Dermis microvascular lymphatic vessel endothelial cell (primary cell): ENCODE measurements at places on chromosomes 4 and X. TPM values are rescaled to one million over a fixed set of nuclear protein-coding genes. Genes with fewer than 3 reads are reported as not detected.

Gene SFRP2
- under 0.01 TPM in 1 of 2 replicates, not detected in the other for total RNA-seq

Gene ERCC6L
- total RNA-seq = 1.3 and 3.6 TPM in 2 replicates

Gene SPANXC
- not detected in 2 replicates for total RNA-seq

Gene CT55
- total RNA-seq = under 0.01 TPM in 1 of 2 replicates, not detected in the other

Gene PDZD4
- 0.26 and 0.89 TPM in 2 replicates for total RNA-seq

Gene POU4F2
- total RNA-seq = not detected in 2 replicates

Gene CYLC1
- total RNA-seq = not detected in 2 replicates

Gene UGT2A2
- not detected in 2 replicates for total RNA-seq

Gene DCX
- not detected in 2 replicates for total RNA-seq

Gene AMBN
- not detected in 2 replicates for total RNA-seq

- no peak for DNase-seq
Measured at GRCh38 chr4:118846979-118847378, 11.1 kb upstream of the SEC24D start.

- DNase-seq = no peak
Measured at GRCh38 chr4:139833151-139833910, 167.7 kb downstream of the MGST2 start.

DNA sequence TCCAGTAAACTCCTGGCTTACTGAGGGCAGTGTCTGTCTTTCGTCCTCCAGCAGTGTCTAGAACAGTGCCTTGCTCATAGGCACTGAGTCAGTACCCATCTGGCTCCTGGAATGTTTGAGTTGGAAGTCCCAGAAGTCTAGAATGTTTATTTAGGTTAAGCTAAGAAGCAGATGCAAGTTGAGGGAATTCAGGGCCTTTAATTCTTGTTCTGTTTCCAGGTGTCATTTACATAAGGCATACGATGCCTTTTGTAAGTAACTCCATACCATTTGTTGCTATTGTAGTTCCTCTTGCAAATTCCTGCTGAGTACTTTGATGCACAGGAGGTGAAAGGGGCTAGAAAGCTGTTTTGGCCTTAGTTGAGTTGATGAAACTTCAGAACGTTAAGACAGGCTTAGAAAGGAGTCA lies 22.2 kb downstream of the ARHGAP10 start:
- DNase-seq = peak; percentile 60

DNA sequence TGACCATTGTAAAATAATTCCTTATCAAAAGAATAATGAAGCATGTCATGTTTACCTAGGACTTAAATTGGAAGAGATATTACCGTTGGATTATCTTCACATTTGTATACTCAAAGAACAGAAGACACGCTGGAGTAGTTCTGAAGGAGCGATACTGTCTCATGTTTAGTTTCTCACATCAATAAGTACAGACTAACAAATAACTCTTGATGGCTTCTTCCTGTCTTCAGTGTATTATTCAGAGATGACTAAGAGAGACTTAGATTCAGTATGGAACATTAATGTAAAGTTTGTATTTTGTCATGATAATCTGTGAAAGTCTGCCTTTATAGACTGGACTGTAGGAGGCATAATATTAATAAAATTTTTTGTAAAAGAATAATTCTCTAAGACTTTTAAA lies 72.7 kb downstream of the SPRY1 start:
- DNase-seq = no peak

DNA sequence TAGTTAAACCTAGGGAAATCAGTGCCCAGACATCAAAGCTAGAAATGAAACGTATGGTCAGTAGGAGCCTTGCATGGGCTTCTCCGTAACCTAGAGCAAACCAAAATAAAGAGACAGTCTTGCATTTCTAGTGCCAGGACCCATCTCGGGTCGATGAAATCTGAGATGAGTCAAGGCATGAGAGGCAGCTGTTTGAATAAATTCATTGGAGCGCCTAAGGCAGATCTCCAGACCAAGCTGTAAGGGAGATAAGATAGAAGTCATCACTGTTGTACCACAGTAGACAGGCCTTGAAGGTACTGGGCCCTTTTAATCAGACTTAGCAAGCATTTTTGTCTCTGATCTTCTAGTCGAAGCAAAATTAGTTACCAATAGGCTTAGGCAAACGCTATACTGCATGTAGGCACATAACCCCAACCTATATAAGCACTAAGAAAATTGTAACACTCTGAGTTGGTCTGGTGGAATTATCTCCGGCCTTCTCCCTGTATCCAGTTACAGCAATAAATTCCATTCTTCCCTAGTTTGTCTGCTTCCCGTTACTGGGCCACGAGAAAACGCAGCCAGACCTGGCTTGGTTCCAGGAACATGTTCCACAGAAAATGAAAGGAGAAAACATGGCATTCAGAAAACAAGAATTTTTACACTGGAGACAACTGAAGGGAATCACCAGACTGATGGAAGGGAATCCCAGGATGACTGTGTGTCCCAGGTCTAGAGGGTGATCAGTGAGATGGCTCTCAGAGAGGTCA lies 21.1 kb upstream of the PAPSS1 start:
- DNase-seq = peak; percentile 76

DNA sequence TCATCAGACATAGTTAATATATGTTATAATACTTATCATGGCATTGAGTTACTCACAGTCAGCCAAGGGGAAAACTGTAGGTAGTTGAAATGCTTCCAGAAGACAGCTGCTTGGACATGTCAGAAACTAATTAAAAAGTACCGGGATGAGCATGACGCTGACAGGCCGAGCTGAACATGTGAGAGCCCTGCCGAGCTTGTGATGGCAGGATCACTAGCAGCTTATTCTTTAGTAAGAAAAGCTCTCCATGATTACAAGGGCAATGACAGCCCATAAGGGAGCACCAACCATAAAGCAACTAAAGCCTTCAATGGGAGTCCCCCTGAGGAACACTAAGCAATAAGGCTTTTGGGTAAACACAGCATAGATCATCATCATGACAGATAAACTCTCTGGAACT lies 435.6 kb downstream of the TLL1 start:
- DNase-seq = no peak

DNA sequence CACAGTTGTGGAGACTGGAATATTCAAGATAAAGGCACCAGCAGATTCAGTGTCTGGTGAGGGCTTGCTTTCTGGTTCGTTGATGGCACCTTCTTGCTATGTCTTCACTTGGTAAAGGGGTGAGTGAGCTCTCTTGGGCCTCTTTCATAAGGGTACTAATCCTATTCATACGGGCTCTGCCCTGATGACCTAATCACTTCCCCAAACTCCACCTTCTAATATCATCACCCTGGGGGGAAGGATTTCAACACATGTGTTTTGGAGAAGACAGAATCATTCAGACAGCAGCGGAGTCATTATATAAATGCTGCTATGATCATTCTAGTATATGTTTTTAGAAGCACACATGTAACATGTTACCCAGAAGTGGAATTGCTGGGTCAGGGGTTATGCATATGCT lies 295.3 kb upstream of the CTSO start:
- no peak for DNase-seq

- DNase-seq = no peak
Measured at GRCh38 chrX:11189097-11189496, 78.0 kb downstream of the HCCS start.

GRCh38 chr4:40856840-40857362 lies 107.1 kb downstream of the NSUN7 start:
- peak; percentile 65 for DNase-seq

GRCh38 chrX:134235236-134235635 lies 1.7 kb upstream of the CCDC160 start:
- no peak for DNase-seq

DNA sequence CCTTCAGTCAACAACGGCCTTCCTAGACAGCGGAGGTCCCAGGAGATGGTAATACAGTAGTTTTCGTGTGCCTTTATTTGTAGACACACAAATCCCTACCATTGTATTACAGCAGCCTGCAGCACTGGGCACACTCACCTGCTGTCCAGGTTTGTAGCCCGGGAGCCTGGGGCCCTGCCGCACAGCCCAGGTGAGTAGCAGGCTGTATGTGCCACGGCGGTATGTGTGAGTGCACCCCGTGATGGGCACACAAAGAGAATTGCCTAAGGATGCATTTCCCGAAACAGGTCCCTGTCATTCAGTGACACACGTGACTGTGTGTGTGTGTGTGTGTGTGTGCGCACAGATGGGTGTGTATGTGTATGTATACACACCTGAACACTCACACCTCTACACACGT lies 8.1 kb upstream of the SLC25A6 start:
- no peak for DNase-seq

DNA sequence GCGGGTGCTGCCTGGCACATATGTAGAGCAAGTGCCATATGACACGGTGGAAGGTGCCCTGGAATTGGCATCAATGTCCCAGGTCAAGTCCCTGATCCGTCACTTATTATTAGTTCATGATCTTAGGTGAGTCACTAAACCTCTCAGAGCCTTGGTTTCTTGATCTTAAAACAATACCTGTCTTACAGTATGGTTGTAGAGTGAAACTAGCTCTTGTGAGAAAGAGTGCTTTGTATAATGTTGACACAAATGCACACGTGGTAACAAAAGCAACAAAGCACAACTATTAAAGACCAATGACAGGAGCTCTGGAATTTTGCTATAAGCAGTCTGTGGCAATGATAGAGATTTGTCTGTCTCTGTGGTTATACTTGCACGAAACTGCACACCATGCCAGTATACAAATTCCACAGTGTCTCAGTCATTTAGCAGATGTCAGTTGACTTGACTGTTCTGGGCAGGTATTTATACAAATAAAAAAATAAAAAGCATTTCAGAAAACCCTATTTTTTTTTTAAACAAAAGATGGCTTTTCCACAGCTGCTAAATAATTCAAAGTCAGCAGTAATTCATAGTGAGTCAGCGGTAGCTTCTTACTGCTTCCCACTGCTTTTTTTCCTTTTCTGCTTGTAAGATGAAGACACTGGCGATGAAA lies 19.7 kb upstream of the ACSL1 start:
- DNase-seq = no peak

DNA sequence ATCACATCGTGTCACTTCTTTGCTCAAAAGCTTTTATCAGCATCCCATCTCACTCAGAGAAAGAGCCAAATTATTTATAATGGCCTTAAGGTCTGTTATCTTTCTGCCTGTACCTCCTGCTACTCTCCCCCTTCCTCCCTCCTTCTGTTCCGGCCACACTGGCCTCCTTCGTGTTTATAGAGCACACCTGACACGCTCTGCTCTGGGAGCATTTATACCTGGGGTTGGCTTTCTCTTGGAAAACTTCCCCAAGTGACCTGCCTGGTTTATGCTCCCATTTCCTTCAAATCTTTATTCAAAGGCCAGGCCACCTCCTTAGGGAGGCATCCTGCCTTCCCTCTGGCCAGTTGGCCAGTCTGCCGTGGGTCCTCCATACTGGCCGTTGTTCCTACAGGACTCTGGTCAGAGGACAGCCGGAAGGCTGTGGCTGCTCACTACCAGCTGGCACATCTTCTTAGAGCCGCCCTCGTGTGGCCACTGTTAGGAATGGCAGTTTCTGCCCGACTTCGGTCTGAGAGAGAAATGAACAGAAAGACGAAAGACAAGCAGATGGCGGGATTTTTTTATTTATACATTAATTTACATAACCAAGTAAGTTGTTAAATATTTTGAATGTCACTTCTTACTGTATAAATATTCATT lies 80.2 kb upstream of the CBLL2 start:
- peak; percentile 61 for DNase-seq

GRCh38 chr4:133593764-133594163 lies 444.7 kb downstream of the PCDH10 start:
- DNase-seq = no peak

- peak; percentile 29 for DNase-seq
Measured at GRCh38 chrX:11193035-11193469, 81.9 kb downstream of the HCCS start.

DNA sequence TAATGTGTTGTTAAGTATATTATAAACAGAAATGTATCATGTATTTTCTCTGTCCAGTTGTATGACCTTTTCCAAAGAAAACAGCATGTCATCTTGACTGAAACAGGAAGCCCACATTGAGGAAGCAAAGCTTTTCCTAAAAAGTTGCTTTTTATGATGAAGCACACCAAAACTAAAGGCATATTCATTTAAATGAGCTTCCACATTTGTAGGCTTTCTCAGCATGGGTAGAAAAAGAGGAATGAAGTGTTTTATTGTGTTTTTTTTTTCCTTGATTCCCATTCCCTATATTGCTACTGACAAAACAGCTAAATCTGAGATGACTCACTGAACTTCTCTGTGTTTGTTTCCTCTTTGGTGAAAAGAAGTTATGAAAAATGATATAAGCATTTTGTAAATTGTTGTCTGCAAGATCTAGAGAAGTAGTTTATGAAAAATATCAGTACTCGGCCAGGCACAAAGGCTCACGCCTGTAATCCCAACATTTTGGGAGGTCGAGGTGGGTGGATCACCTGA lies 32.5 kb upstream of the FRAS1 start:
- no peak for DNase-seq

DNA sequence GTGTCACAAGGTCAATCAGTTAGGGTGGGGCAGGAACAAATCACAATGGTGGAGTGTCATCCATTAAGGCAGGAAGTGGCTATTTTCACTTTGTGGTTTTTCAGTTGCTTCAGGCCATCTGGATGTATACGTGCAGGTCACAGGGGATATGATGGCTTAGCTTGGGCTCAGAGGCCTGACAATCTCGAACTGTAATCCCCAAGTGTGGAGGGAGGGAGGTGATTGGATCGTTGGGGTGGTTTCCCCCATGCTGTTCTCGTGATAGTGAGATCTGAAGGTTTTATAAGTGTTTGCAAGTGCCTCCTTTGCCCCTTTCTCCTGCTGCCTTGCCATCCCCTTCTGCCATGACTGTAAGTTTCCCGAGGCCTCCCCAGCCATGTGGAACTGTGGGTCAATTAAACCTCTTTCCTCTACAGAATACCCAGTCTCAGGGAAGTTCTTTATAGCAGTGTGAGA lies 36.7 kb upstream of the STS start:
- DNase-seq = no peak

- DNase-seq = peak; percentile 18
Measured at GRCh38 chrX:134603806-134604700, 54.2 kb downstream of the PLAC1 start.

DNA sequence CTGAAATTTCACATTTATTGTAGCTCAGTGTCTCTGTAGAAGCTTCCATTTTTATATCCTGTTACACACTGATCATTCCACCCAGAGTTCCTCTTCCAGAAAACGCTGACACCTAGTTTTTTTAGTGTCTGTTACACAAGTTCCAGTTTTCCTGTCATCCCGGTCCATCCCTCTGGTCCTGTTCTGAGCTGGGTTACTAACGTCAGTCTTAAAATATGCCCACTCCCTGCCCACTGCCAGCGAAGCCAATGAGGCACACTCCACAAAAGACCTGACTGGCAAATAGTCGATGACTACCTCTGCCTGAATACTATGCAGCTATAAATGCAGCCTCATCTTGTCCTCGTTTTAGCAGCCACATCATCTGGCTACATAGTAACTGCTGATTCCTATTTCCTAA lies 30.9 kb upstream of the DDX3X start:
- DNase-seq = no peak

DNA sequence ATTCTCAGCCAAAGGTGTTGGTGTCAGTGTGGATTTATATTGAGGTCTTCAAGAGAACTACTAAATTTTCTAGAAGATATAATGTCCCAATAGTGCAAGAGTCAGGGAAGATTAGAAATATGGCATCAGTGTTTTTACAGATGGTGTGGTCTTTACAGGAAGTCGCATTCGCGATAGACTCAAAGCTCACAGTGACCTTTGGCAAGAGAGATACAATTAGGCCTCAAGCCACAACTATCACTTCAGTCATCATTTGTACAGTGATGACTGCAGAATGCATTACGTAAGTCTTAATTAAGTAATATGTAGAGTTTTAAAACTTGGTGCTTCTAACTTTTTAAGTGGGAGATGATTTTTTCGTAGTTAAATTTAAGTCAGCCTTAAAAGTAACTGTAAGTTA lies 237.2 kb upstream of the FSTL5 start:
- no peak for DNase-seq
